ENCODE measurements at places on chromosomes 13 and 19. TPM values are rescaled to one million over a fixed set of nuclear protein-coding genes. Genes with fewer than 3 reads are reported as not detected.

Gene PODNL1
- under 0.01 TPM for total RNA-seq

Gene ADGRE3
- under 0.01 TPM for total RNA-seq

Gene C13orf42
- not detected for total RNA-seq

Gene DLL3
- total RNA-seq = 0.12 TPM

Gene VMAC
- 8.0 TPM for total RNA-seq

Gene ARL11
- not detected for total RNA-seq

Data from uterine smooth muscle cell (primary cell).